ENCODE measurements at places on chromosomes 4 and X.
A peak's percentile ranks its signal among the peaks of the same experiment; 100 is the strongest.

DNA sequence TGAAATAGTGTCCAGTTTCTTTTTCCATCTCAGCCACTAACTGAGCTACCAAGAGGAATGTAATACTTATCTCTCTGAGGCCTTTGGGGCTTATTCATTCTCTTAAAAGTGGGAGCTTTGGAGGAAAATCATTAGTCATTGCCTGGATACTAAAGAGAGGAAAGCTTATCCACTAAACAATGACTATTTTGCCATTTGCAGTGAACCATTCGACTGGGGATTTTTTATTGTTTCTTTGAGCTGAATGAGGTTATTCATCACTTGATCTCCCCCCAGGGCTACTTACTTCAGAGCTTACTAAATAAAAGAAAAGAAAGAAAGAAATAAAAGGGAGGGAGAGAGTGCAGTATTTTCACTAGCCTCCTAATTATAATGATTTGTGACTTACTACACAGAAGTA, 1329.5 kb upstream of the TENM3 start:
- no peak for DNase-seq

DNA sequence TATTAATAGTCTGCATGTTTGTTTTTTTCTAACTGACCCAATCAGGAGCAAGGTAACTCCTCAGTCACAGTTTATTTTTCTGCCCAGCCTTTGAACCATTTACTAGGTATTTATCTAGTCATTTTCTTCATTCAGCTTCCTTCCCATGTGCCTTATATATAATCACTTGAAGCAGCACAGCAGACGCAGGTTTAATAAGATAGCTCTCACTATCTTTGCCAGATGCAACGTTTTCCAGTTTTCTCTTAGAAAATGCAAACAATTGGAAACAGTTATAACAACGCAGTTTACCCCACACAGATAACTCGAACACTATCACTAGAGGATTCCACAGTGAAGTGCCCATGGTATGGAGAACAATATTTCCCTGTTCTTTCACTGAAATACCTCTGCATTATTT, 56.4 kb upstream of the NFKB1 start:
- no peak for DNase-seq

GRCh38 chr4:153465140-153465539, 1.0 kb upstream of the TMEM131L start:
- no peak for DNase-seq

DNA sequence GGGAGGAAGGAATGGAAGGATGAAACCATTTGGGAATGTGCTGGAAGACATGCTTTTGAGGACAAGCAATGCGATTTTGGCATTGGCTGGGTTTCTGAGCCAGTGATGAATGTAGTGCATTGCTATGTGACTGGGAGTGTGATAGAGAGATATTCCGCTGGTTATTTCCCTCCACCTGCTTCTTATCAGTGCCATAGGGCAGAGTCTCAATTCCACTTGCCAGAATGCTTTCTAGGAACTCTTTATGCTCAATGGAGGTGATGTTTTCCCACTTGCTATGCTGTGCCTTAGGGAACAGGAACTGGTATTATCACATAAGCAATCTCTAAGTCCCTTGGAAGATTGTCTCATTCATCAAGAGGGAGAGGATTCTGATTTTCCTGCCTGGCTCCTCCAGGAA, 28.0 kb downstream of the TBL1X start:
- no peak for DNase-seq

DNA sequence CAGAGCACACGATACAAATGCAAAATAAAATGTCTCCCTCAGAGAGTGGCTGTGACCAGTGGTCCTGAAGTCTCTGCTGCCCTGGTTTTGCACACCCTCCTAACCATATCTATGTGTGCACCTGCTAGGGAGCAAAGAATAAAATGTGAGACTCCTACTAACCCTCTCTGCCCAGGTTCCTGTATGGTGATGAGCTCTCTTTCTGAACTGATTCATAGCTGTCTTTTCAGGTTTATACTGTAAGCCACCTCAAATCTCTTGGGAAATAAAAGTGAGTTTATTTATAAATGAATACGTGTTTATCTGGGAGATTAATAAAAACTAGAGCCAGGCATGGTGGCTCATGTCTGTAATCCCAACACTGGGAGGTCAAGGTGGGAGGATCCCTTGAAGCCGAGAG, 126.0 kb upstream of the RBPJ start:
- no peak for DNase-seq

- no peak for DNase-seq
Measured at GRCh38 chrX:3046253-3047240, 5.3 kb downstream of the ARSF start.

DNA sequence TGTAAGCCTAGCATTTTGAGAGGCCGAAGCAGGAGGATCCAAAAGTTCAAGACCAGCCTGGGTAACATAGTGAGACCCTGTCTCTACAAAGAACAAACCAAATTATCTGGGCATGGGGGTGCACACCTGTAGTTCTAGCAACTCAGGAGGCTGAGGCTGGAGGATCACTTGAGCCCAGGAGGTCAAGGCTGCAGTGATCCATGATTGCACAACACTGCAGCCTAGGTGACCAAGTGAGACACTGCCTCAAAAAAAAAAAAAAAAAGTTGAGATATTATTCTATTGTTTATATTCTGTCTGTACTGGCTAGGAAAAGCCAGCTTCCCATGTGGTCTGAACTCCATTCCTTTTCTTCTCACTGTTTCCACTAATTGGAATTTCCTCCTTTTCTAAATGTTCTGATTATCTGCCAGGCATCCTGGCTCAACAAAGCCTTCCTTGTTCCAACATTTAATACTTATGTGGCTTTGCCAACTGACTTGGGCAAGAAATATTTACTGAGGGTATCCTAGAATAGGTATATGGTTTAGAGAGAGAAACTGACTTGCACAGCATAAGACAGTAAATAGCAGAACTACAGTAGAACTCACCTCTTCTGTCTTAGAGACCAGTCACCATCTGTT, 175.2 kb upstream of the ADAMTS3 start:
- no peak for DNase-seq

DNA sequence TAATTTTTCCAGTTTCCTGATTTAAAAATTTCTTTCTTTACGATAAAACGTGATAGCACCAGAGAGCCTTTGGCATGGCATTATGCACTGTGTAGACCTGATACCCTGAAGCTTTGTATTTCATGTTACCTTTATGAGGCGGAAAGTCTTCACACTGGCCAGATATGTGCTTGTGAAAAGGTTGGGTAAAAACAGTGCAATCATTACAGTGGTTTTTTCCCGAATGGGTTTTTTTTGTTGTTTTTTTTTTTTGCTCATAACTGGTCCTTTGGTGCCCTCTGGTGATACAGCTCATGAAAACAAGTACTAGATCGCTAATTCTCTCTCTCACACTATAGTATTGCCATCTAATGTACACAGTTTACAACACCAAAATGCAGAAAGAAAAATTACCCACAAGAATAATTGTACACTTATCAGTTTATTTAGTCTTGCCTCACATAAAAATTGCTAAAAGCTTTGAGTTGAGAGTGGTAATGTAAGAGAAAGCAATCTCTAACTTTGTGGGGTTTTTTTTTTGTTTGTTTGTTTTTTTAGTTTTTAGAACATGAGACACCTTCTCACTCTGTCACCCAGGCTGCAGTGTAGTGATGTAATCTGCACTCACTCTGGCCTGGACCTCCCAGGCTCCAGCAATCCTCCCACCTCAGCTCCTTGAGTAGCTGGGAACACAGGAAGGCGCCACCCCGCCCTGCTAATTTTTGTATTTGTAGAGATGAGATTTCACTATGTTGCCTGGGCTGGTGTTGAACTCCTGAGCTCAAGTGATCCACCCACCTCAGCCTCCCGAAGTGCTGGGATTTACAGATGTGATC, 21.3 kb downstream of the SPCS3 start:
- peak; percentile 4 for DNase-seq

DNA sequence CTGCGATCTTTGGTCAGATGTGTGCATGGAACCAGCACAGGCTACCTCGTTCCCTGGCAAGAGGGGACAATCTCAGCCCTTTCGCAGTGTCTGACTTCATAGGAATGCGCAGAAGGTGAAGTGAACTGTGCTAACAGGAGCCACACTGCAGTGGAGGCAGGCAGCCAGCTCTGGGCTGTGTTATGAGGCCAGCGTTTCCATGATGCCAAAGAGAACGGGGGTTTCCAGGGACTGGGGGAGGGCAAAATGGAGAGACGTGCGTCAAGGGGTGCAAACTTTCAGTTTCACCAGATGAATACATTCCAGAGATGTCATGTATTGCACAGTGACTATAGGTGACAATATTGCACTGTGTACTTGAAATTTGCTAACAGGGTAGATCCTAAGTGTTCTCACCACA, 30.4 kb downstream of the CLDN34 start:
- no peak for DNase-seq

GRCh38 chrX:148270499-148270898, 229.9 kb upstream of the AFF2 start:
- no peak for DNase-seq

DNA sequence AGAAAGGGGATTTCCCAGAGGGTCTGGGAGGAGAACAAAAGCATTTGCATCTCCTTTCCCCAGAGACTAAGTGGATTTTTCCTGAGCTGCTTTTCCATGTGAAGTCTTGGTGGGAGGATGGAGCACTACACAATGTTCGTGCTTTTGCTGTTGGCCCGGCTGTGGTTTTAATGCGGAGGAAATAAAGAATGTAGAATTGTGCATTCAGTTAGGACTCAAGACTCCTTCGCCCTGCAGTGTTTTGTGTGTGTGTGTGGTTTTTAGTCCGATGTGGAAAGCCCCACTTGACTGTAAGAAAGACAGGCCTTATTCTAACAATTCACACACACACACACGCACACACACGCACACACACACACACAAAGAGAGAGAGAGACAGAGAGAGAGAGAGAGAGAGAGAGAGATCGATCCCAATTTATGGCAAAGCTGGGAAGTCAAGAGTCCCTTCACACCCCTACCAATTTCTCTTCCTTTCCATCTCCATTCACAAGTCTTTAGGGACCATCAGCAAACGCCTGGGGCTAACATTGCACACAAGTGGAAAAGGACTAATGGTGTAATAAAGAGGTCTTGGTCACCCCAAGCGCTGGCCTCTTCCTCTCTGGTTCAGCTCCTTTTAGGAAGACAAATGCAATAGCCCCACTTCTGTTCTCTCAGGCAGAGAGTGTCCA, 44.2 kb downstream of the CLDN34 start:
- DNase-seq = no peak

- DNase-seq = no peak
Measured at GRCh38 chr4:38302910-38303309, 342.7 kb downstream of the PTTG2 start.

Data from NCI-H1417 (cell line).